ENCODE measurements at places on chromosomes 3 and 15.

- DNase-seq = no peak
Measured at GRCh38 chr3:13470894-13471574, 9.1 kb upstream of the HDAC11 start.

DNA sequence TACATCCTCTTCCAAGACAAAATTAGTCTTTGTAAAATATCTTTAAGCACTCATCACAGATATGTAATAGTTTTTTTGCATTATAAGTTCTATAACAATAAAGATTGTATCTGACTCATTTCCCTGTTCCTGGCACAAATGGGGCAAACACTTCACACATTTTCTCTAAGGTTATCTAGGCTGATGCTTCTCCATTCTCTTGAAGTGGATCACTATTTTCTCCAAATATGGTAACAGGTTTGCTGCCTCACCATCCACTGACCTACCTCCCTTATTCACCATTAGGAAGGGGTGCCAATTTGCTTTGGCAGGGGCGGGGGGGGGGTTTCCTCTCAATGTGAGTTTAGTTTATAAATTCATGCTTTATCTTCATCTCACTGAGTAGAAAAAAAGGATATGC, 767.7 kb upstream of the LMCD1 start:
- DNase-seq = no peak

GRCh38 chr3:58021072-58021959, 13.1 kb downstream of the FLNB start:
- DNase-seq = no peak

GRCh38 chr3:43874731-43875130, 184.0 kb downstream of the ABHD5 start:
- DNase-seq = no peak

GRCh38 chr3:149723781-149724180, 28.5 kb downstream of the COMMD2 start:
- no peak for DNase-seq

DNA sequence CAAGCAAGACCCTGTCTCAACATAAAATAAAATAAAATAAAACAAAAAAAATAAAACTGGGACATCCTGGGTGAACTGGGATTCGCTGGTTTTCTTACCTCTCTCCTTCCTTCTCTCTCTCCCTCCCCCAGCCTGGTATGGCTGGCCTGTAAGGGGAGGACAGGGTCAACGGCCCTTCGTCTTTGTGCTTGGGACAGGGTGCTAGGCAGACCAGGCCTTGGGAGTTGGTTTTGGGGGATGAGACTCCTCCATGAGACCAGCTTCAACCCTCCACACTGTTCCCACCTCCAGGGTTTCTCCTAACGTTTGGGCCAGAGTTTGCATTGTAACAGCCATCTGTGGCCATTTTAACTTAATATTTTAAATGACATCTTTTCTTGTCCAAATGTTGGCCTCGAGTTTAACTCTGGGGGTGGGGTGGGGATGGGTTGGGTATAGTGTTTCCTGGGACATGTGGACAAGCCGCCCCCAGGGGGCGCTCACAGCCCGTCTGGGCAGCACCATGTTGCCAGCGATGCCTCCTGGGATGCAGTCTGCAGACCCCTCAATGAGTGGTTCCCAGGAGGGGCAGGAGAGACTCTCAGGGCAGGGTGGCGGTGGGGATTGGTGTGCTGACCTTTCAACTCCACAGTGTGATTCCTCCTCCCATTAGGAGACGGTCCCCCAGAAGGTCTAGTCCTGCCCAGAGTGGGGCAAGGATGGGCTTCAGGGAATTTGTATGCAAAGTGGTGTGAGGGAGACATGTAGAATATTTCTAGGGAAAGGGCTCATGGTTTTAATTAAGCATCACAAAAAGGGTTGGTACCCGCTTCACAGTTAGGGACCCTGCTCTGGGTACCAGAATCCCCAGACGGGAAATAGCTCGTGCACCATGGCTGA, 37.7 kb upstream of the LCTL start:
- peak; percentile 49 for DNase-seq

DNA sequence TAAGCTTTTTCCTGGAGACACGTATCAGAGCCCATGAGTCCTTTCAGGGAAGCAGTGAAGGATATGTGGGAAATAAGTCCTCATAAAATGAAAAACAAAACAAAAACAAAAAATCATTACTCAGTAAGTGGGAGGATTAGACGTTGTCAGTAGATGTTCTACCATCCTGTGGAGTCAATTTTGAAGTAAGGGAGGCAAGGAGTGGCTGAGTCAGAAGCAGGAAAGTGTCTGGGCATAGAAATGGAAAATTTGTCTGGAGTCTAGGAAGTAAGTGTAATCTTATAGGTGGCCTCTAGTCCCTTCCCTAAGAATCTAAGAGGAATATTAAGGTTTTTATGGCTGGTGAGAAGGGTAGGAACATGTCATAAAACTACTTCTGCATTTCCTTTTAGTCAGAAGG, 339.8 kb upstream of the SEMA6D start:
- no peak for DNase-seq

- DNase-seq = no peak
Measured at GRCh38 chr3:136336329-136337100, 86.4 kb downstream of the PCCB start.

- no peak for DNase-seq
Measured at GRCh38 chr3:24907106-24907505, 412.5 kb upstream of the THRB start.

DNA sequence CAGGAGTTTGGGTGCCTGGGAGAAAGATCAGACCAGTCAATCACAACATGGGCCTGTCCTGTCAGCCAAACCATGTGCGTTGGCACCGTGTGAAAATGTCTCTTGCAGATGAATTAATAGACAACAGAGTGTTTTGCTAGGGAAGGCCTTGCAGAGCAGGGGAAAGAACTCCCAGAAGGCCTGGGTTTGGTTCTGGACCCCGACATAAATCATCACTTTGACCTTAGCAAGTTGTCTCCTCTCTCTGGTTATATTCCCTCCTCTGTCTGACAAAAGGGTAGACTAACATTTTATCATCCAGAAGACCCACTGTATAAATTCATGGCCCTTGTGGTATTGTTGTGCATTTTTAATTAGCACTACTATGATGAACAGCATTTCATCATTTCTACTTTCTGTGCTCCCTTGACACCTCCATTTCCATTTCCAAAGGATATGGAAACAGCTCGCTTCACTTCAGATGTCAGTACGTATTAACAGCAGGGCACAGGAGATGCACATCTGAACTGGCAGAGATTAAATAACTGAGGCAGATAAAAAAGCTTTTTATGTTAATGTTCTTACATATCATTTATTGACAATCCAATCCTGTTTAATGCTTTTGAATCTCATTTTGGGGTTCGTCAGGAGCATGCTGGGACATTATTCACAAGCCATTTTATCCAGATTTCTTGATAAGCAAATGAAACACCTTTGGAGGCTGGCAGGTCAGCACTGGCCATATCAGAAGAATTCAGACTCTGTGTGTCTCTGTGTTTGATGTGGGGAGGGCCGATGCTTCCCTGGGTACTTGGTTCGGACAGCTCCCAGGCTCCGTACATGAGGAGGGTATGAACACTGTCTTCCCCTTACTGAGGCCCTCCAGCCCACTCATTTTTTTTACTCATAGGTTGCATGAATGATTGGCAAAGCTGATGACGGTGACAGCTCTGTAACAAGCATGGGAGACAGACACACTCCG, 28.2 kb upstream of the IL12A start:
- no peak for DNase-seq

GRCh38 chr3:71360180-71360579, 223.3 kb downstream of the FOXP1 start:
- no peak for DNase-seq

Measured in activated CD4-positive, alpha-beta T cell treated with anti-CD3 and anti-CD28 coated beads for 24 hours (primary cell).